Thyroid gland (tissue), 4 donors: ENCODE measurements at places on chromosomes 2 and 18. TPM values are rescaled to one million over a fixed set of nuclear protein-coding genes. Genes with fewer than 3 reads are reported as not detected.

GRCh38 chr2:23571527-23572282 lies 186.7 kb downstream of the KLHL29 start:
- DNase-seq: no peak

DNA sequence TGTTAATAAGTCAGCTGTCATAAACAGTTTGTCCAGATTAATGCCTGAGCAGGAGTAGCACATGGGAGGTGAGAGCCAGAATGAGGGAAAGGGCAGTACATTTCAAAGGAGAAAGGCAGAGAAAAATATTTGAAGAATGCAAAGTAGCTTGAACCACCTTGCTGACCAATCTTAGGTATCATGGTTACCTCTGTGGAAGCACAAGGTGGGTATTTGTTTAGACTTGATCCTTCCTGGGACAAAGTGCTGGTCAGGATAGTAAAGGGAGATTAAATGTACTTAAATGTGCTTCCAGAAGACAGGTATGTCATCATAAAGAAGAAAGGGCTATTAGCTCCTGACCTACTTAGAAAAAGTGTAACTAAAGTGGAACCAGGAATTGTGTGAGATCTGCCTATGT lies 105.0 kb downstream of the LRRTM1 start:
- DNase-seq: no peak

CRYBA2 gene
- total RNA-seq: not detected

DNA sequence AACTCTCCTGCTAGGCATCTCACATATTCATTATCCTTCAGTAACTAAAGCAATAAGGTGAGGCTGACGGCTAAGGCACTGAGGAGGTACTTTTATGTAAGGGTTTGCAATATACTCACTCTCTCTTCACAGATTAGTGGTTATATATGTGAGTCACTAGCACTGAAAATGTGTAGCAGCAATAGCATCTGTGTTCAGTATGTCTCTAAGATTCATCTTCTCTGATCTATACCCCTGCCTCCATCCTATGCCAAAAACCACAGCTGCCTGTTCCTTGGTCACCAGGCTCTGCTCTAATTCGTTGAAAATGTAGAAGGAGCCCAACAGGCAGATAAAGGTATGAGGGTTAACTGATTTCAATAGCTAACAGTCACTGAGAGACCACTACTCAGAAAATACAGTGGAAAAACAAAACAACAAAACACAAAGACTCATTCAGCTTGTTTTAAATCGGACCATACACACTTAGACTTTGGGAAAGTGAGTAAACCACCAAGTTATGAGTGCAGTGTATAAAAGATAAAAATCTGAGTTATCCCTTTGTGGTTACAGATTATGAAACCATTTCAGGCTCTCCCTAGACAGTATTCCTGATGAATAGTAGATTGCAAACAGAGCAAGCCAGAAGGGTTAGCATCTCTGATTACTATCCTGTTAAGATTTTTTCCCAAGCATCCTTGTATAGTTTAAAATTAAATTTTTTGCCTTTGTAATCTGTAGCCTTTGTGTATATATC lies 75.3 kb upstream of the CYP26B1 start:
- DNase-seq: no peak

DNA sequence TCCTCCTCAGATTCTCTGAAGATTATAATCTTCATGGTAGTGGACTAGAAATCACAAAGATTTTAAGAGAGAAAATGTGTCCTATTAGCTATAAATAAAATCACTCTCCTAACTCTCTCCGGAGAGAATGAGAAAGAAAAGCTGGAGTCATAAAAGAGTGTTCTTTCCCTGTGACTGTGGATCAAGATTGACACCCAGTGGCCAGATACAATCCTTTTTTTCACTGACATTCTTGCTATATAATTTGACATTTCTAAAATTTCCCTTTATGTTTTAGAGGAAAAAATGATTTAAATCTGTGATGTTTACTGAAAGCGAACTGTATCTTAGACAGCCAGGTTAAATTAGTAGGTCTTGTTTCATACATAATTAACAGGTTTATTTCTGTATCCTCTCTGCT lies 35.4 kb upstream of the LRP2 start:
- DNase-seq: peak; percentile 13

GRCh38 chr2:130353291-130354138 lies 2.3 kb upstream of the PTPN18 start:
- DNase-seq: no peak

- no peak for DNase-seq
Observed at GRCh38 chr2:112709703-112710102, 11.1 kb upstream of the NT5DC4 start.

GRCh38 chr2:225487878-225488416 lies 88.4 kb downstream of the NYAP2 start:
- no peak for DNase-seq

GRCh38 chr2:189066037-189066436 lies 91.9 kb downstream of the COL3A1 start:
- no peak for DNase-seq

- DNase-seq: no peak
Observed at GRCh38 chr2:163601377-163601776, 134.4 kb downstream of the FIGN start.

DNA sequence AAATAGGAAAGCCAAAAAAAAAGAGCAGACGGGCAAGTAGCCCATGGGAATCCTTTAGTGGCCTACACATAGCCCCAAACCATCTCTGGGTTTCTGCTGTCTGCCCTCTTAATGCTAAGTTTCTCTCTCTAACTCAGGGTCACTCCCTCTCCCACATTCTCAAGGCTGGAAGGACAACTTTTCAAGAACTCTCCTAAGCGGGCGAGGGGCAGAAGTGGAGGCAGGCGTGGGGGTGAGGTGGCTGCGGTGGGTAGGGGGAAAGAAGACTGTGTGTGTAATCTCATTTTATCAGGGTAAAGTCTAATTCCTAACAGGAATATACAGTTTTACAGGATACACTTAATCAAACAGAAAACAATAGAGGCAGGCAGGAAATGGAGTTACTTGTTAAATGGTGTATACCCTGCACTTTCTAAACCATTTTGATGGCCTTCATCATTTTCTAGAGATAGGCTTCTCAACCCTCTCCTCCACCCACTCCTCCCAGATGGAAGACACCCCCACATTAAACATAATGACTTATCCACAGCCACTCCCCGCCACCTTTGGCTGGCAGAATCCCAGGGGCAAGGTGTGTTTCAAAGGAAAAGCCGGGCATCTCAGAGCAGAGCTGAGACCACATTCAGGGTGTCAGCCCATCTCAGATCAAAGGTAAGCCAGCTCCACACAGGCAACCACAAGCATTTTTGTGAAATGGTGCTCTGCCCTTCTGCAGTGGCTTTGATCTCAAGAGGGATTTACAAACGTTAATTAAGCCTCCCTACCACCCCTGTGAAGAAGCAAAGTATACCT lies 6.8 kb downstream of the SMAD7 start:
- DNase-seq: no peak

DNA sequence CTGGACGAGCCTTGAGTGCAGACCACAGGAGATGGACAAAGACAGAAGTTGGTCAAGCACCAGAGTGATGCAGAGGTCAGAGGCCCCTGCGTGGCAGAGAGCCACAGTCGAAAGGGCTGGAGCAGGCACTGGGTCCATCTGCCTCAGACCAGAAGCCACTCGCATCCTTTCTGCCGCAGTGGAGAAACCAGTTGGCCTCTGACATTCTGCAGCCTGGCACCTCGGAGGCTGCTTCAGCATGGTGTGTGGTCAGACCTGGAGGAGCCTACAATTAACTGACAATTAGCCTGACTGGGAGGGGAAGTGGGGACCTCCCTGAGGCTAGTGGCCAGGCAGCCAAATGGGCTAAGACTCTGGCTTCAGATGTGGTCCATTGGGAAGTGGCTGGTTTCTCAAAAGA lies 111.1 kb downstream of the SGPP2 start:
- DNase-seq: no peak

DNA sequence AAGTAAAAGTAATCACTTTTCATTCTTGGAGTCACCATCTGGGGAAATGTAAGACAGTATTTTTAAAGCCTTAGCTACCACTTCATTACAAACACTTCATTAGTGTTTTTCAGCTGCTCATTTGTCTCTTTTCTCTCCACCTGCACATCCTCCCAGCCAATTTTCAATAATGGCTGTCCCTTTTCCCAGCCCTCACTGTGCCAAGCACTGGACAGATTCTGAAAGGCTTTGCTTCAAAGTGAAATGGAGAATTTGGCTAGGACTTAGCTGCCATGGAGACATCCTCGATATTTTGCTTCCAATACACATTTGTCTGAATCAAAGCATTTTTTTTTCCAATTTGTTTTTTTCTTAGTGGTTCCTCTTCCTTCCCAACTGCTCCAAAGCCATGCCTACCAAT lies 272.4 kb upstream of the NRXN1 start:
- no peak for DNase-seq

TUBA3E gene
- total RNA-seq: not detected

ALLC gene
- total RNA-seq: not detected

GRCh38 chr2:8133913-8134472 lies 547.9 kb upstream of the ID2 start:
- DNase-seq: no peak

GRCh38 chr18:5720132-5720531 lies 175.2 kb downstream of the TMEM200C start:
- no peak for DNase-seq

FN1 gene
- 89.1 TPM for total RNA-seq

IL37 gene
- total RNA-seq: not detected
